ENCODE measurements at places on chromosomes 1 and 21.

DNA sequence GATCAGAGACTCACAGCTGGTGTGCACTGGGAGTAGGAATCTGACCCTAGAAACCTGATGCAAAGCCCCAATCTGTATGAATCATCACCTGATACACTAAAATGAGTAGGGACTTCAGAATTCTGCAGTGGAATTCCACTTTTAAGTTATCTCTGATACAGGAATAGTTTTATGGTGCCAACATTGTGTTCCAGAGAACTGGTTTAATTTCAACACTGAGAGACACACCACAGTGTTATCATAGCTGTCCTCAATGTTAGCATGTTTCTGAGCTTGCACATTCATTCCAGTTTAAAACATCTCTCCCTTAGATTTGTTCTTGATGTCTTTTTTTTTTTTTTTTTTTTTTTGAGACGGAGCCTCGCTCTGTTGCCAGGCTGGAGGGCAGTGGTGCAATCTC is 7.1 kb downstream of the UTS2 start:
- DNase-seq, result no peak

- no peak for DNase-seq
Observed at GRCh38 chr1:58580186-58580585, 3.1 kb upstream of the TACSTD2 start.

GRCh38 chr1:56627019-56627635 is 18.0 kb upstream of the PRKAA2 start:
- DNase-seq, result no peak

DNA sequence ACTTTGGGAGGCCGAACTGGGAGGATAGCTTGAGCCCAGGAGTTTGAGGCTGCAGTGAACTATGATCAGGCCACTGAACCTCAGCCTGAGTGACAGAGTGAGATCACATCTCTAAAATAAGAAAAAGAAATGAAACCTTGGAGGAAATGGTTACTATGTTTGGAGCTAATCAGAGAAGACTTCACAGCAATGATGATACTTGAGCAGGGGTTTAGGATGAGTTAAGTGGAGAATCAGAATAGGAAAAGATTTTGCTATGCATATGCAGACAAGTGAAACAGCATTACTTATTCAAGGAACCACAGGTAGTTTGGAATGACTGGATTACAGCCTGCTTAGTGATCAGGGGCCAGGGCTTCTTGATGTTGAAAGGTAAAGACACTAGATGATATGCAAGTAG is 1.3 kb upstream of the CD5L start:
- DNase-seq, result no peak

DNA sequence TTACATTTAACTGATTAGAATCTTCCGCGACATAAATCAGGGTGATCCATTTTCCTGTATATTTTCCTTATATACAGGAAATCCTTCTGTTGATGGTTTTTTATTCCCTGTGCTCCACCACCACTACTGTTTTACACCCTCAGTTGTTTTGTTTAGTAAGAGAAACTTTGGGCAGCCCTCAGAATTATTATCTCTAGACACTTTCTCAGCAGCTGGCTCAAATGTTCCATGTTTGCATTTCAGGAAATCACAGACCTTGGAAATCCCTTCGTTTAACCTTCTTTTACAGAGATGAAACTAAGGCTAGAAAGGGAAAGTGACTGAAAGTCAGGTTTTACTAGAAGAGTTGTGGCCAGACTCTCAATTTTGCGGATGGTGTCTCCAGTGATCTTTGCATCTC is 15.2 kb downstream of the ZNF697 start:
- DNase-seq, result no peak

GRCh38 chr1:58927722-58928085 is 143.9 kb upstream of the JUN start:
- no peak for DNase-seq

- no peak for DNase-seq
Observed at GRCh38 chr1:61399199-61399598, 316.8 kb downstream of the NFIA start.

- DNase-seq, result no peak
Observed at GRCh38 chr1:43982808-43983207, 3.8 kb downstream of the B4GALT2 start.

DNA sequence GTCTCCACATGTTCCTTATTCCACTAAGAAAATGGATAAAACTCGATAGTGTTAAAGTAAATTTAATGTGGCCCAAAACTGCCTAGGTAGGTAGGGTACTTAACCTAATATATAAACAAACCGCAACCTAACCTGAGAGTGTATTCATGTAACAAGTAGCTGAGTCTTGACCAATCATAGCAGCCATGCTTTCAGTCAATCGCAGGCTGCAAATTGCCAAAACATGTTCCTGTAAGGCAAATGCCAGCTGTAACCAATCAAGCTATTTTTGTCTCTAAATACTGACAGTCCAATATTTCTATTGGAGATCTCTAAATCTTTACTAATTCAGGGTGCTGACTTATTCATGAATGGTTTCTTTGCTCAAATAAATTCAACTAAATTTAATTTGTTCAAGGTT is 3.1 kb upstream of the HMGCS2 start:
- no peak for DNase-seq

DNA sequence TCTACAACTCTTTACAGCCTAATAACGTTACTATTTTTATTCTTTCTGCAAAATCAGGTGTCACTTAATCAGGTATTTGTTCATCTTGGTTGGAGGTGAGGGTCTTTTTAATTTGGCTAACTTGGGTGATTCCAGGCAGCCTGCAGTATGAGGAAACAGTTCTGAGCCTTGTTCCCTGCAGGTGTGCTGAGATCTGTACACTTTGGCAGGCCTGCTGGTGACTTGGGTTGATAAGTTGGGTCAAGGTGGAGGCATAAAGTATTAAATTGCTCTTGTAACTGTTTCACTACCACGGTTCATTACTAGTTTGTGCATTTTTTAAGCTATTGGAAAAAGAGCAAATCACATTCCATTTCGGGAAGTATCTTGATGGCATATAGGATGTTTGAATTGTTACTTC is 10.0 kb downstream of the MAP3K21 start:
- DNase-seq, result no peak

DNA sequence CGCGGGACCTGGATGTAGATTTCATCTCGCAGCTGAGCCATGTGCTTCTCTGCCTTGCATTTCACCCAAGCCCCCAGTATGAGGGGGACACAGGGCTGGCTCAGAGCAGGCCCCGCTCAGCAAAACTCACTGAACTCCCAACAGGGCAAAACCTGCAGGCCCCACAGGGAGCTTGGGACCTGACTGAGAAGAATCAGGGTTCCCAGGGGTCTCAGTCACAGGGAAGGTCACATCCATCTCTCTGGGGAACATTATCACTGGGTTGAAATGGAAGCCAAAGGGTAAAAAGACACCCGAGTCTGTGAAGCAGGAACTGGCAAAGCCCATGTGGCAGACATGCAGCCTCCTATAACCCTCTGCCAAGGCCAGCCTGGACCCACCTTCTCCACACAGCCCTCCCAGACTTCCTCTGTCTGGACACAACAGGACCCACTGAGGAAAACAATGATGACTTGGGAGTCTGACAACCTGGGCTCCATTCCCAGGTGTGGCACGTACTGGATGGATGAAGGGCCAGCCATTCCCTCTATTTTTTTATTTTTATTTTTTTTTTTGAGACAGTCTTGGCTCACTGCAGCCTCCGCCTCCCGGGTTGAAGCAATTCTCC is 11.7 kb downstream of the HSPG2 start:
- DNase-seq, result no peak

DNA sequence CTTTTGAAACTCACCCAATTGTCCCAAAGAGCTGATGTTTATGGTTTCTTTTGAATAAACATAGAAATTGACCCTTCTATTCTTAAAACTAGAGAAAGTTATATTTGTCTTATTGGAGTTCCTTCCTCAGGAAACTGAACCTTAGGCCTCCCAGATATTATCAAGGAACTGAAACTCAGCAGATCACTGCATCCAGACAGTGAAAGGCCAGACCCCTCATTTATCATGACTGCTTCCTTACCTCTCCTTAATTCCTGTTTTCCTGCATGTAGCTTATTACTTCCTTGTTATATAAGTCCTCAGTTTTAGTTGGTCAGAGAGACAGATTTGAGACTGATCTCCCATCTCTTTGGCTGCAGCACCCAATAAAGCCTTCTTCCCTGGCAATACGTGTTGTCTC is 27.5 kb downstream of the SLC22A15 start:
- DNase-seq, result no peak

DNA sequence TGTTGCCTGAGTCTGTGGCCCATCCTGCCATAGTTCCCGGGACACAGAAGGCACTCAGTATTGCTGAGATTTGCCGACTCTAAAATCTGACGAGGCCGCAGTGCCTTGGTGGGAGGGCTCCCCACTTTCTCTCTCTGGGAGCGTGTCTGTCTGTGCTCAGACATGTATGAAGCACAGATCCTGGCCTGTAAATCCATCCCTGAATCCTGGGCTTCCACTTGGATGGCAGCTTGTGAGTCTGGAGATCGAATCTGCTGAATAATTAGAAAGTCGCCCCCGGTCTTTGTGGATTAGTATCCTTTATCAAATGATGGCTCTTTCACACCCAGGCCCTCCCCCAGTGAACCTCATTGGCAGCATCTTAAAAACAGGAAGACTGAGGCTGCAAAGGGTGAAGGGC is 10.4 kb downstream of the UBASH3A start:
- no peak for DNase-seq

DNA sequence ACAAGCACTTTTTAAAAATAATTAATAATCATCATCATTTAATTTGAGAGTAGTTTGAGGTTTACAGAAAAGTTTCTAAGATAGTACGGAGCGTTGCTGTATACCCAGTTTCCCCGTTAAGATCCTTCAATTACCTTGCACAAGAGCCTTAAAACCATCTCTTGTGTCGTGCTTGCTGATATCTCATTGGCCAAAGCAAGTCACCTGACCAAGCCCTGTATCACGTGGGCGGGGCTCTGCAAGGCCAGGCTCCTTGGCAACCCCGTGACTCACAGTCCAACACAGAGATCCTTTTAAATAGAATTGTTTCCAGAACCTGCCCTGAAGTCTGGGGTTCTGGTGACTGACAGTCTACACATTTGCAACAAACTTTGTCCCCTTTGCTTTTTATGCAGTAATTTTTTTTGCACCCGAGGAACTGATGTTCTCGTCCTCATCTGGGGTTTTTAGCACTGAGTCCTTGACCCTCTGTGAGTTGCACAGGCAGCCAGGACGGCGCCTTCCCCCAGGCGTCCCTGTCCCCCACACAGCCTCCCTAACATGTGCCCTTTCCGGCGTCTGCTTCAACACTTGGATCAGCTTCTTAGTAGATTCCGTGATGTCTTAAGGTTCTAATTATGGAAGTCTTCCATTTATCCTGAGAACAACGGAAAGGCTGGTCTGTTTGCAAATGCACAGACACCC is 183.3 kb upstream of the TMEM51 start:
- no peak for DNase-seq

DNA sequence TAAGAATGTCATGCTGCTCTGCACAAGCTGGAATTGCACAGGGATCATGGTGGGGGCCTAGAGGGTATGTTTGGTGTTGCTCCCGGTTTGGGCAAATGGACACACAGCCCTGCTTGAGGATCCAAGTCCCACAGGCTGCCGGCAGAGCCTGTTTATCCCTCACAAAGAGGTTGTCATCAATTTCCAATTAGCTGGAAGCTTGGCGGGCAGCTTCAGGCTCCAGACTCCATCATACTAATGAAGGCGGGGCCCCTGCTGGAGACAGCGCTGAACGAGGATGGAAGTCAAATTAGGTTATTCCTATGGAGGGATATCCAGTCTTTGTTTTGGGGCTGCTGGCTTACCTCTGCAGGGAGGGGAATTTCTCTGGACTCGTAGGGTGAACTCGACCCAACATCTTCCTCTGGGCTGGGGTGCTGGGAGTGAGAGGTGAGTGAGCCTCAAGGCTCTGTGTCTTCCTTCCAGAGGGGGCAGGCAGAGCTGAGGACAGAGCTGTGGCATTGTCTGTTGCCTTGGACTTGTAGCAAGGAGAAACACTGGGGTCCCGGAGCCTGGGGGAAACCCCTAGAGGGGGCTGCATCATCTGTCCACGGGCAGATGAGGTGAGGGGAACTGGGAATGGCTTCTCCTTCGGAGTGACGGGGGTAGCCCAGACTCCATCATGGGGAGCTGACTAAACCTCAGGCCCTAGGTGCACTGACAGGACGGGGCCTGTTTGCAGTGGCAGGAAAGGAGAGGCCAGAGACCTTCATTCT is 24.9 kb upstream of the PARP1 start:
- DNase-seq, result no peak
